ENCODE measurements at places on chromosomes 12 and 14. TPM values are rescaled to one million over a fixed set of nuclear protein-coding genes. Genes with fewer than 3 reads are reported as not detected.

Gene ARHGEF25
- 1.5 TPM for total RNA-seq

Gene C1S
- total RNA-seq = 2.4 TPM

Gene CLEC4A
- total RNA-seq = 1.3 TPM

Gene ASIC1
- 11.2 TPM for total RNA-seq

Gene MYO1H
- not detected for total RNA-seq

Gene LPAR5
- 2.8 TPM for total RNA-seq

Gene FAM222A
- total RNA-seq = 2.4 TPM

Gene TPPP2
- total RNA-seq = not detected

Gene BDKRB1
- not detected for total RNA-seq

Gene SLC25A21
- not detected for total RNA-seq

Gene PTGDR
- not detected for total RNA-seq

- DNase-seq = no peak
These were observed 24.7 kb upstream of the GLIPR1 start for GRCh38 chr12:75455839-75456238.

DNA sequence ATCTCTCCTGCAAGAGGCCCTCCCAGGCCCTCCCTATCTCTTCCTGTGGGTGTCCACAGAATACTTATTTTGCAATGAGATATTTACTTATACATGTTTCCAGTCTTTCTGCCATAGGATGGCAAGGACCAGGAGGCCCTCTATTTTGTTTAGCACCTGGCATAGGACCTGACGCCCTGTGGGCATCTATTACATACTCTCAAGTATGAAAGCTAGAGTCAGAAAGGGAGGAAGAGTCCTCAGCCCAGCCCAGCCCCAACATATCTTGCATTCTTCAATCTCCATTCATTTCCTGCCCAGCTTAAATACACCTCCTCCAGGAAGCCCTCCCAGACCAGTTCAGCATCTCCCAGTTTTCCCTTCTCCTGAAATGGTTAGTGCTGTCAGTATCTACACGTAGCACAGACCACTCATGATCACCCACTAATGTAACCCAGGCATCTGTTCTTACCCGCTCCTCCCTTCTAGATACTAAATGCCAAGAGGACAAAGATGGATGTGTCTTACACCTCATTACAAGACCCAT is 7.4 kb downstream of the FOXN4 start:
- DNase-seq = no peak

- no peak for DNase-seq
These were observed 29.1 kb upstream of the SLC38A2 start for GRCh38 chr12:46401662-46402061.

DNA sequence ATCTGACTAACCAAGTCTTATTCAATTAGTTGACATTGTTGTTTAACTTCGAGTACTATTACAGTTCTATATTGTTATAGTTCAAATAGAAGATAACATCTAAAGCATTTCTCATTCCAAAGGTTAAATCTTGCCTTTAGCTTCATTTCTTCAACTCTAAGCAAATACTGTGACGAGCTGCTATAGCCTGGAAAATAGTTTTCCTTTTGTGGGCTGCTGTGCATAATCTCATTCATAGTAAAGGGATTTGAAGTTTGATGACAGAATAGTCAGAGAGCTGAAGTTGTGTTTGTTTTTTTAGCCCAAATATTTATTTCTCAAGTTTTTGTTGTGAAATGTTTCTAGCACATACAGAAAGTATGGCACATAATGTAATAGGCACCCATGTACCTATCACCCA is 13.4 kb downstream of the PSEN1 start:
- no peak for DNase-seq

DNA sequence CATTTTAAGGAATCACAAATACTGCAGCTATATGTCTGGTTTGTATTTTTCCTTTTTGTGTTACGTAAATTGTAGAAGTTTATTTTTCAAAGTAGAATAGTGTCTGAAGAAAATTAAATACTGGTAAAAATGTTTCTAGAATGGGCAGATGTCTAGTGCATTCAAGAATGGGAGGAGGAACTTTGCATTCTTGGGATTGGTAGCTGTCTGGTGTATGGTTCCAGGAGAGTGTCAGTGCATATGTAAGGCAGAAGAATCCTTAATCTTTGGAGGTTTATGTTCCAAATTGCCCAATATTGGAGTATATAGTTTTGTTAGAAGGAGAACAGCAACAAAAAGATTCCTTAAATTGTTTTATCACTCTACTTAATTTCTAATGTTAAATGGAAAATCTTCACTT is 13.5 kb downstream of the PAPOLA start:
- DNase-seq = no peak

DNA sequence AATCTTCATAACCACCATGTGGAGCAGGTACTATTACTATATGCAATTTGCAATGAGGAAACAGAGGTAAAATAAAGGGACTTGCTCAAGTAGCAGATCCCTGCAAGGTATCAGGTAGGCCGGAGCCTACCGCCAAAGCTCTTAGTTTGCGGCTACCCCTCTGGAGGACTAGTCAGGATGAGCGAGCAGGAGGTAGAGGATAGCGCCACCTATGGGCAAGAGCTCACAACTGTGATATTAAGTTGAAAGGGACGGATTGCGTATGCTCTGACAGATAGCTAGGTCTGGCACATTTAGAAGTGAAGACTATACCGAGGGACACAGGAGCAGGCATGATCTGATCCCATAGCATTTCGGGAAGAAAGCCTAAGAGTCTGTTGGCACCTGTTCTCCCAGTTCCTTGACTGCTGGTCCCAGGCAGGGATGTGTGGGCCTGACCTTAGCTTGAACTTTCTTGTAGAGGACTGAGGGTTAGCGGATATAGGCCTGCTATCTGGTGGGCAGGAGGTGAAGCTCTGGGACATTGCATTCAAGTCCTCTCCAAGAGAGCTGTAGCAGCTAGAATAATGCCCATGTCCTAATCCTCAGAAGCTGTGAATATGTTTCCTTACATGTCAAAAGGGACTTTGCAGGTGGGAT is 48.0 kb downstream of the SLC17A8 start:
- DNase-seq = no peak

GRCh38 chr14:85531587-85532373 is 1.8 kb downstream of the FLRT2 start:
- DNase-seq = no peak

GRCh38 chr14:100888789-100889315 is 14.7 kb downstream of the RTL1 start:
- no peak for DNase-seq

- no peak for DNase-seq
These were observed 26.7 kb downstream of the BTG1 start for GRCh38 chr12:92118826-92119536.

GRCh38 chr12:76374386-76375020 is 26.3 kb upstream of the BBS10 start:
- no peak for DNase-seq

DNA sequence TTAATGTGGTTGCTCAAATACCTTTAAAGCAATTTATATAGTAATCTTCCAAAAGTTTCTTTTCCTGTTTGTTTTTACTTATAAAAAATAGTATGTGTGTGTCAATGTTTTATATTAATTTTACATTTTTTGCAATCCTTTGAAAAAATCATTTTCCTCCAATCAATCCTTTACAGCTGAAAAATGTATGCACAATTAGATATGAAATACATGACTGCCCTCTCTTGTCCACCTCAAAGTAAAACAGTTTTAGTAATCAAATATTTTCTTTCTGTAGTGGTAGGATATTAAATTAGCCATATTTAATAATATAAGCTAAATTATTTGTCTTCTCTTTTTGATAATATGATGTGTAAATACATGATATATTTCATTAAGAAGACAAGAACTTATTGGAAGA is 269.9 kb downstream of the ADAMTS20 start:
- no peak for DNase-seq

GRCh38 chr12:132133952-132134652 is 10.0 kb downstream of the DDX51 start:
- DNase-seq = no peak

GRCh38 chr14:43803076-43803689 is 703.9 kb downstream of the FSCB start:
- no peak for DNase-seq

DNA sequence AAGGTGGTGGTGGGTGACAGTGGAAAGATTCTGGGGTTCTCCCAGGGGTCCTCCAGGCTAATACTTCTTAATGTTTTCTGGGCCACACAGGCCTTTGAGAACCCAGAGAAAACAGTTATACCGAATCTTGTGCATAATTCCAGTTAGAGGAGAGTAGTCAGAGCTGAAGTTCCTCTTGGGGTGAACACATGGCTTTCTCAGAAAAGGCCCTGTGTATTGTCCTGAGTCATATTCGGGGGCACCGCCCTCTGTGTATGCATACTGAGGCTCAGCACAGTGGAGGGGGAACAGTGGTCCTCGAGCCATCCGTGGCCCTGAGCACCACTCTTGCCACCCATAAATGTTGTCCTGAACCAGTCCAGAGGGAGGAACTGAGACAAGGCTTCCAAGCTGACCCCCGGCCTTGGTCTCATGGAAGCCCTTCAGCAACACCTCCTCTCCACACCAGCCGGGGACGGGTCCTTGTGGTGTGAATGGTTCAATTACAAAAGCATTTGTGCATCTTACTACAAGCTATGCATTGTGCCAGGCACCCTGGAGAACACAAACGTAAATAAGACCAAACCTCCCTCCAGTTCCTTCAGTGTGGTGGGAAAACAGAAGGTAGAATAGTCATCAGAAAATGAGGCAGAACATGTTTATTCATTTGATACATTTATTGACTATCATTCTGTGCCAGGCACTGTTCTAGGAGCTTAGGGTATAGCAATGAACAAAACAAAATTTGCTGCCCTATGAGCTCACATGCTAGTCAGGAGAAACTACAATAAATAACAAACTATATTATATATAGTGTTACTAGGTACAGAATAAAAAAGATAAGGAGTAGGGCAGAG is 9.9 kb downstream of the DHRS2 start:
- DNase-seq = no peak

DNA sequence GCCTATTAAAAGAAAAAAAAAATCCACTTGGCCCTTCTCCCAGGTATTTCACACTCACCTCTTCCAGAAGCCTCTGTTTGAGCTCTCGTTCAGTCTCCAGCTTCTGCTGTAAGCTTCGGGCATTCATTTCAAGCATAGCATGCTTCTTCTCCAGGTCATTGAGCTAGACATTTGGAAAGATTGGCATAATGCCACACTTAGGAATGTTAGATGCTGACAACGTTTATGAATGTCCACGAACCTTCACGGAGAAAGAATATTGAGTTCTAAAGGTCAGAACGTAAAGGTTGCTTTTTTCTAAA is 60.5 kb downstream of the PRKAB1 start:
- DNase-seq = no peak

DNA sequence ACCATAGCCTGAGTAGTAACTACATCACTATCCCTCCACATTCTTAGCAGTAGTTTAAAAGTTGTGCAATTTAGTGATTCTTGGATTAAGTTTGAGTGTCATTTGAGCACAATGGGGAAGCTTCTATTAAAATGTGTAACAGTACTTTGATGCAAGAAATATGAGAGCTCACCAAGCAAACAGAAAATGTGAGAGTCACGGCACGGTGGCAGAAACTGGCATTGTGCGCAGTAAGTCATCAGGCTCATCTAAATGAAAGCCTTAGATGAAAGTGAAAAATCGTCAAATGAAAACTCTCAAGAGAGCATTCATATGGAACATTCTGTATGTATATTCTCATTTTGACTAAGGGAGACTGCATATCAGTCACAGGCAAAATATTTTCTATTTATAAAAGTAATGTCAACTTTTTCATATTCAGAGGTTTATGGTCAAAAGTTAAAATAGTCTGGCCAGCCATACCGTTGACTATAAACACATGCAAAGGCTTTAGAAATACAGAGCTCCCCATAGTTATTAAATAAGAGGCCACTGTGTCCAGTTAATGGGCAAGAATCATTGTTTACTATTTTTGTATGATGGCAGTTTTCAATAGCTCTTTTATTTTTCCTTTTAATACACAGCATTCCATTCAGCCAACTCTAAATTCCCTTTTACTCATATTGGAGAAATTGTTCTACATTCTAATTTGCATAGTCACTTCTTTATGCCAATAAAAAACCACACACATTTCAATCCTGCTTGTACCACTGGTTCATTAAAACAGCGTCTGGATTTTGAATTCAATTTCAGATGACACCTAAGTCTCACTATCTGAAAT is 167.9 kb downstream of the PRKD1 start:
- no peak for DNase-seq

DNA sequence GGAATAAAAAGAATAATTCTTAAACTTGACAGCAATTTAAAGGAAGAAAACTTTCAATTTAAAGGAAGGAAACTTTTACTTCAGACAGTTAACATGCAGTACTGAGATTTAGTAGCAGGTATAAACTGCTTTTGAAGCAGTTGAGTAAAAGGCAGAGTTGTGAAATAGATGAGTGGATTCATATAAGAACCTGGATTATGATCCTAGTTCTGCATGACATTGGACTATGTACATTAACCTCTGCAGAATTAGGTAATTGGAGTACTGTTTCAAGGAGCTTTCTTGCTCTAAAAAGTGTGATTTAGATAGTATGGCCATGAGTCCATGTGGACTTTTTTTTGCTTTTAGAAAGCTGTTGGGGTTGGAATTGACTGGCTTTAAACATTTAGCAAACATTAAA is 29.7 kb downstream of the ATP2A2 start:
- no peak for DNase-seq

- no peak for DNase-seq
These were observed 746.5 kb upstream of the FOXG1 start for GRCh38 chr14:28020112-28020511.

DNA sequence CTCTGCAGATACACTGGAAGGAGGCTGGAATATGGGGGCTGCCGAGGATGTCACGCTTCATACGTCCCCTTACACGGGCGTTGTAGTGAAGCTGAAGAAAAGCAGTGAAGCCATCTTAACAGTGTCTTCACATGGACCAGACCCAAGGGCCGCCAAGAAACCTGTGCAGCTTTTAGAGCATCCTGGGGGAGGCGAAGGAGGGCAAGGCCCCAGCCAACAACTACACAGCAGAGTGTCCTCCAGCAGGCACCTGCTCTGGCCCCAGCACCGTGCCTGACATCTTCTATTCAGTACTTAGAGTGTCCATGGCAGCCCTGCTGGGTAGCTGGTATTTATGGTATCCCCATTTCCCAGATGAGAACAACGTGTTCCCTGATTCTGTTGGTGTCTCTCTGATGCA is 48.9 kb upstream of the RIN3 start:
- DNase-seq = no peak

DNA sequence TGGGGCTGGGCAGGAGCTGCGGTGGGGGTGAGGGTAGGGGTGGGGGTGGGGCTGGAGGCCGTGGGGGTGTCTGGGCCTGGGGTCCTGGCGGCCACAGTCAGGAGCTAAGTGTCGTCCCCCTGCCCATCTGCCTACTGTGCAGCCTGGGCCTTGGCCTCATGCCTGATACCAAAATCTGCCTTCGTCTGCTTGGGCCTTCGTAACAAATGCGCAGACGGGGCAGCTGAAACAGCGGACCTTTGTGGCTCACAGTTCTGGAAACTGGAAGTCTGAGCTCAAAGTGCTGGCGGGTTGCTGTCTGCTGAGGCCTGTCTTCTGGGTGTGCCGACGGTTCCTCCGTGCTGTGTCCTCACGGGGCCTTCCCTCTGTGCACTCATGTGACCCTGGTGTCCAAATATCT is 61.7 kb downstream of the KIF26A start:
- no peak for DNase-seq

- no peak for DNase-seq
These were observed 94.7 kb downstream of the ERGIC2 start for GRCh38 chr12:29286081-29286790.
